ENCODE measurements at places on chromosomes 7 and 10. TPM values are rescaled to one million over a fixed set of nuclear protein-coding genes. Genes with fewer than 3 reads are reported as not detected.

TOMM7 gene
- total RNA-seq, result 368 TPM

SVOPL gene
- 1.4 TPM for total RNA-seq

EFCAB10 gene
- 1.3 TPM for total RNA-seq

DNA sequence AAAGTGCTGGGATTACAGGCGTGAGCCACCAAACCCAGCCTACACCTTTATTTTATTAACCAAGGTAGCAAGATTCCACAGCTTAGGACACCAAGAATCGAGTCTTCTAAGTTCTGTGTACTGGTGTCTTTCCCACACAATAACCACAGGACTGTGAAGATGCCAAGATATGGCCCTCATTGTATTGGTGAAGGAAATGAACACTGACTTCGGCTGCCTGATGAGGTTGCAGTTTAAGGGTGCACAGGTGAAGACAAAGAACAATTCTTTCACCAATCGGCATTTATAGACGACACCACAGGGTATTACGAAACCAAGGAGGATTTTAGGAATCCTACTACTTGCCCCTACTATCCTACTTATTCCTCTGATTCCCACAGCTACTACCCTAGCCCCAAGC lies 47.5 kb upstream of the SVOPL start:
- H3K4me1 ChIP-seq, result no peaks in the 10 kb centered on the region
- no peak overlapping the region for H3K4me3 ChIP-seq
- H3K27ac ChIP-seq, result no peak overlapping the region
- no peak for DNase-seq

- no peaks in the 10 kb centered on the region for H3K36me3 ChIP-seq
- DNase-seq, result no peak
- no peaks in the 10 kb centered on the region for H3K27me3 ChIP-seq
- H3K4me3 ChIP-seq, result no peak overlapping the region
- peaks cover 12% of the 10 kb centered on the region for H3K4me1 ChIP-seq
- no peak overlapping the region for H3K27ac ChIP-seq
These were observed 9.9 kb downstream of the SGMS1 start for GRCh38 chr10:50613726-50614443.

- no peak overlapping the region for H3K27ac ChIP-seq
- DNase-seq, result peak; percentile 70
- H3K4me1 ChIP-seq, result peaks cover 6% of the 10 kb centered on the region
- H3K36me3 ChIP-seq, result no peaks in the 10 kb centered on the region
- no peaks in the 10 kb centered on the region for H3K27me3 ChIP-seq
- no peak overlapping the region for H3K4me3 ChIP-seq
These were observed 79.4 kb downstream of the VWC2 start for GRCh38 chr7:49852619-49853462.

DNA sequence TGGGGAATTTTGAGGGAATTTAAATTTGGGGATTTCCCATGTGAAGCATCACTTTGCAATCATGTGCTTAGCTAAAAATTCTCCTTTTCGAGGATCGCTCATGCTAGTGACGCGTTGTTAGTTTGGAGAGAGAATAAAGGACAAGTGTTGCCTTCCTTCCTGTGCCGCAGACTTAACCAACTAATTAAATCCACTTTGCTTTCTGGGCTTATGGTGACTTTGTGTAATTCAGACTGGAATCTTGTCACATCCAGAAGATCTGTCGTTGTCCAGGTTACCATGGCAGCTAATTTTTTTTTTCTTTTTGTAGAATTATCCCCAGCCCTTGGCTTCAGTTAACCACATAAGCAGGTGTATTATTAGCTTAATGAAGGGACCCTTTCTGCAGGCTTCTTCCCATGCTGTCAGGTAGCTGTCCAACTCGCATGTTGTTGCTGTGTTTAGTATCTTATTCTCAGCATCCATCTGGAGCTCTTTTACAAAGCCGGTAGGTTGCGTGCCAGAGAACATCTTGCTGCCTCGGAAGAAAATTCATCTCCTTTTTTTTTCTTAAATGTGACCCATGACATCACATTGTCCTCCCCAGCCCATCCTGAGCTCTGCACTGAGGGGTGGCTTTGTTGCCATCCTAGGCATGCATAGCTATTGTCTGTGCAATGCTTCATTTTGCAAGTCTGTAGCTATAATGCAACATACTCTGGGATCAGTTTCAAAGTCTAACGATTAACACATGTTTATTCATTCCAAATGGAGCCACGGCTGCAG lies 47.2 kb upstream of the NRP1 start:
- H3K27me3 ChIP-seq, result no peaks in the 10 kb centered on the region
- DNase-seq, result no peak
- H3K4me3 ChIP-seq, result no peak overlapping the region
- no peaks in the 10 kb centered on the region for H3K36me3 ChIP-seq
